ENCODE measurements at places on chromosomes 7 and 10. TPM values are rescaled to one million over a fixed set of nuclear protein-coding genes. Genes with fewer than 3 reads are reported as not detected.

Gene SUMF2
- 135 TPM for polyA plus RNA-seq

- DNase-seq, result no peak
Observed at GRCh38 chr10:28343987-28344895, 41.4 kb upstream of the MPP7 start.

DNA sequence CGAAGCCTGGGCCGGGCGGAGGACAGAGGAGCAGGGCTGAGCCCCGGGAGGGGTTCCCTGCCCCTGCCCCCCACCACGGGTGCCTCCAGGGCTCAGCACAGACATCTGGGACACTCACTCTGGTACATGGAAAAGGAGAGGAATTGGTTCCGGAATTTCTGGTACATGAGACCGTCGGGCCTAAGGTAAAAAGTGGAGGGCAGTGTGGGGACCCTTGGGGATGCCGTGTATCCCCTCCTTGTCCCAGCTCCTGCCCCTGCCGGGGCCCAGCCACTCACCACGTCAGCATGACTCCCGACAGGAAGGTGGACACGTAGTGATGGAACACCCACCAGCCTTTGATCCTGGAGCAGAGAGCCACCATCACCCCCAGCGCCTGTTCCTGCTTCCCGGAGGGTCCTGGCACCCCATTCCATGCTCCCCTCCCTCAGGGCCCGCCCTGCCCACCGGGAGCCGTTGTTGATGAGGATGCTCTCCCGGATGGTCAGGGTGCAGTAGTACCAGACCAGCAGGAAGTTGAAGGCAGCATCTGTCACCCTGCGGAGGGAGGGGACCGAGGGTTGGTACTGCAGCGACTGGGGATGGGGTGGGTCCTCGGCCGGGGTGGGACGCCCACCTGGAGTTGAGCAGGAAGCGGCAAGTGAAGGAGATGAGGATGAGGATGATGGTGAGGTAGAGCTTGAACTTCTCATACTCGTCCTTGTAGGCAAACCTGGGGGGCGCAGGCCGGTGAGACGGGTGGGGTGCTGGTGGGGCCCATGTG, 6.4 kb downstream of the TMEM120A start:
- DNase-seq, result no peak

Gene PTPRZ1
- polyA plus RNA-seq, result 3.0 TPM

Gene TAS2R3
- 0.65 TPM for polyA plus RNA-seq

- DNase-seq, result no peak
Observed at GRCh38 chr10:131825150-131825848, 75.5 kb upstream of the PPP2R2D start.

Gene UPK3B
- polyA plus RNA-seq, result 2.4 TPM

Gene SLC26A3
- 0.22 TPM for polyA plus RNA-seq

GRCh38 chr7:39926111-39926510, 23.9 kb upstream of the CDK13 start:
- no peak for DNase-seq

DNA sequence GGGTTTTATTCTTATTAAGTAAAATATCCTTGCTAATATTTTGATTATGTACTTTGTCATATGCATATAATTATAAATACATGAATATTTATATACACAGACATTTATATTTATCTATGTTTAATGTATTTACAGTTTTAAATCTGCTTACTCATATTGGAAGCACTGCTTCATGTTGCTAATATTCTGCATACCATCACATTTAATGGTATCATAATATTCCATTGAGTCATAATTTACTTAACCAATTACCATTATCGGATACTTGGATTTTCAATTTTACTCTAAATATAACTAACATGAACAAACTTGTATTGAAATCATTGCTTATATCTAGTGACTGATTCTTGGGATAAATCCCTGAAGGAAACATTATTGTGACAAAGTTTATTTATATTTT, 155.2 kb downstream of the MBL2 start:
- DNase-seq, result no peak

Gene TEX47
- polyA plus RNA-seq, result not detected

DNA sequence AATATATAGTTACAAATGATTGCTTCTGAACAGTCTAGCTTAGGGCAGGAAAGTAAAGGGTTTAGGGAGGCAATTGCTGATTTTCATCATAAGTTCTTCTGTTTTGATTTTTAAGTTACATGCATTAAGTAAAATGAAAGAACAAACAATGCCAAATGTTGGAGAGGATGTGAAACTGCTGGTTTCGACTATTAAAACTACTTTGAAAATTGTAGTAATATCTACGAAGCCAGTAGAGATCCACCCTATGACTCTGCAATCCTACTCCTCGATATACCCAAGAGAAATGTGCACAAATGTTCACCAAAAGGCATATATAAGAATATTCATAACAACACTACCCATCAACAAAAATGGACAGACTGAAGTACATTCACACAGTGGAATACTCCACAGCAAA, 24.3 kb downstream of the PDZD8 start:
- no peak for DNase-seq

DNA sequence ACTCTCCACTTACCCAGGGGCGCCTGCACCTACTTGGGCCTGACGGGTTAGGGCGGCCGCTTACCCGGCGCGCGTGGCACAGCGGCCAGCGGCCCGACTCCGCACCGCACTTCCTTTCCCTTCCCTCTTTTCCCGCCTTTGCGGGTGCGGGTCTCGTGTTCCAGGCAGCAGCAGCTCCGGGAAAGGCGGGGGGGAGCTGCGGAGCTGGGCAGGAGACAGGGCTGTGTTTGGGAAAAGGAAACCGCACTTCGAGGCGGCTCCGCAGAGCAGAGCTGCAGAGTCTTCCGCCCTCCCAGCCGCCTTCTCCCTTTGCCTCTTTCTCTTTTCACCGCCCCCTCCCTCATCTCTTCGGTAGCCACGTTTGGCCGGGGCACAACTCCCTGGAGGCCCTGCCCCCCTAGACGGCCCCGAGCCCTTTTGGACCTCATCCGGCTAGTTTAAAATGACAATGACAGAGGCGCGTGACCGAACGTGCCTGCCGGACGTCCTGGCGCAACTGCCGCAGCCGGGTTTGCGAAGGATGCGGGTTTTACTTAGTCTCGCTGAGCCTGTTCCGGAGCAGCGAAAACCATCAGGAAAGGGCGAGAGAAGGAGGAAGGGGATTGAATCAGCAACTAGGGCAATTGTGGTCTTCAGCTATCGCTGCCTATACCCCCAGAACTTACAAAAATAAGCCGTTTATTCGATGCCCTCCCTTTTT, 7.9 kb upstream of the PAX2 start:
- no peak for DNase-seq

- peak; percentile 51 for DNase-seq
Observed at GRCh38 chr7:30145426-30145970, 10.7 kb downstream of the MTURN start.

Gene ANKRD22
- not detected for polyA plus RNA-seq

DNA sequence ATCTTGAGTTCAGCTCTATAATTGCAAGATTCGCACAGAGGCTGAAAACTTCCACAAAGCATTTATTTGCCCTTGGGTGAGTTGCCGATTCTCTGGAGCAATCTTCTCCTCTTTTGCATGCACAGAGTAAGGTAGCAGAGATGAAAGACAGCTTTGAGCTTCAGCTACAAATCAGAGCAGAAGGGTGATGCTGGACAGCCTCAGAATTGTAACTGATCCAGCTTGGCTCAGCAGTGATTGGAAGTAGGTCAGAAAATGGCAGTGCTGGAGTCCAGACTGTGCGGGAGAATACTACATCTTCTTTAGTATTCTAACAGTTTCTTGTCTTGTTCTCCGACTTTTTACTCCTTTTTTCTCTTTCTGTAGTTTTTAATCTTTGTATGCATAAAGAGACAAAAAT, 55.4 kb upstream of the CDC14C start:
- DNase-seq, result no peak

GRCh38 chr7:133618970-133619369, 366.1 kb downstream of the EXOC4 start:
- no peak for DNase-seq

Gene MKRN1
- polyA plus RNA-seq, result 116 TPM

Gene DIP2C
- 23.7 TPM for polyA plus RNA-seq

Gene TUBAL3
- 0.06 TPM for polyA plus RNA-seq

Gene H2BK1
- not detected for polyA plus RNA-seq

Gene LRIT1
- polyA plus RNA-seq, result not detected

GRCh38 chr10:76555067-76555670, 1082.4 kb downstream of the KCNMA1 start:
- no peak for DNase-seq

- DNase-seq, result no peak
Observed at GRCh38 chr10:126235091-126235978, 152.9 kb downstream of the ADAM12 start.

Gene TRPV5
- polyA plus RNA-seq, result 0.80 TPM

Gene CLRN3
- polyA plus RNA-seq, result 19.4 TPM

GRCh38 chr7:94656658-94656924, 658 bp upstream of the SGCE start:
- no peak for DNase-seq

GRCh38 chr7:132557489-132558044, 18.7 kb downstream of the PLXNA4 start:
- DNase-seq, result no peak

- DNase-seq, result no peak
Observed at GRCh38 chr10:16735671-16736070, 81.6 kb downstream of the RSU1 start.

GRCh38 chr7:71171476-71171875, 39.5 kb downstream of the GALNT17 start:
- no peak for DNase-seq

DNA sequence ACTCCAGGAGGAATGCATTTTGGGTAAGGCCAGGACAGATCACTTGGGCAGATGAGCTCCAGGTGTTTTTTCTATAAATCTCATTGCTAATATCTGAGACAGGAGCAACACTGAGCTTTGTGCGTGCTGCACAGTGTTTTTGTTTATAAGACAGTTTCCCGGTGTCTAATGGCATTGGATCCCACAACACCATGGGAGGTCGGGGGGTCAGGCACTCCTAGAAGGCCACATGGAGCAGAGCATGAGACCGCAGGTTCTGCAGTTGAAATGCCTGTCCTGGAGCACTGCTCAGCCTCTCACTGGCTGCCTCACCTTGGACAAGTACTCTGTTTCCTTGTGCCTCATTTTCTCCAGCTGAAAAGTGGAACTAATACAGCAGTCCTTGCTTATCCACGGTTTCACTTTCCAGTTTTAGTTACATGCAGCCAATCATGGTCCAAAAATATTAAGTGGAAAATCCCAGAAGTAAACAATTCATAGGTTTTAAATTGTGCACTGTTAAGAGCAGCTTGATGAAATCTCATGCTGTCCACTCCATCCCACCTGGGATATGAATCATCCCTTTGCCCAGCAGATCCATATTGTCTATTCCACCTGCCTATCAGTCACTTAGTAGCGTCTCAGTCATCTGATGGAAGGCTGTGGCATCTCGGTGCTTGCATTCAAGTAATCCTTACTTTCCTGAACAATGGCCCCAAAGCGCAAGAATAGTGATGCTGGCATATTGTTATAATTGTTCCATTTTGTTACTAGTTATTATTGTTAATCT, 35.2 kb downstream of the ATXN7L1 start:
- no peak for DNase-seq

Gene ADAM12
- polyA plus RNA-seq, result 22.5 TPM
